ENCODE measurements at places on chromosomes 12 and 14.

DNA sequence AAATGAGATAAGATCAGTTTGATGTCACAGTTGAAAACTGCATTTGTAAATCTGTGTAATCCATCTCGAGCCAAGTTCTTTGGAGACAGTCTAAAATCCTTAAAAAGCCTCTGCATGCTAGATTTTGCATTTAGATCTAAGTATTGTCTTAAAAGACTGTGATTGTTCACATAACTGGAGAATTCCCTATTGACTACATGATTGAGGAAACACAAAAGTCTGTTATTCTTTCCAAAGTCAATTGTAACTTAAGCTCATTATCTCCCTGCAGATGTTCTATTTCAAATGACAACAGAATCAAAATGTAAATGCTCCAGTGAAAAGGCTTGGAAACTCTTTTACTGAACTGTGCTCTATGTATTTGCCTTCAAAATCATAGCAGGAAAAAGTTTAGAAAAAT, 77.8 kb downstream of the MYF5 start:
- no peak for DNase-seq

GRCh38 chr12:97567619-97568110, 105.1 kb downstream of the RMST start:
- no peak for DNase-seq

GRCh38 chr12:89472508-89472907, 52.1 kb downstream of the GALNT4 start:
- DNase-seq, result no peak

DNA sequence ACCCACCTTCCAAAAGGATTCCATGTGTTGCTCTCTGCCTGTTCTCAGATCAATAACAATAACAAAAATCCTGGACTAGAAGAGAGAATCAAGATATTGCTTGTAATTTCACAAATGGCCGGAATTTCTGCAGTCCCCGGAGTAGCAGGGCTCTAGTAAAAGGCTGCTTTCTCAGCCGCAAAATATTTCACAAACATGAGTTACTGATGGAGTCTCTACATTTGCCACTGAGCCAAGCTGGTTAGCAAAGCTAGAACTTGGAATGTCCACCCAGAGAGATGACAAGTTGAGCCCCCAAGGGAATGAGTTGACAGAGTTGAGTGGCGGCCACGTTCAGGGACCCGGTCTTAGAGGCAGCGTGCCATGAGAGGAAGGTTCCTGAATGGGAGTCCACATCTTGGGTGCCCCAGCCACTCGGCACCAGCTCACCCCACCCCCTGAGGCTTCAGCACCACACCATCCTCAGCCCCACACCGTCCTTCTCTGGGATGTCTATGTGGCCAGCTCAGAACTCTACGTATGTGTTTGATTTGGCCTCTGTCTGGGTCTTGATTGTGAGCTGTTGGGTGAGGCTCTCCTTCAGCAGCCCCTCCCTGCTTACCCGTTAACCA, 15.9 kb downstream of the FBLN5 start:
- DNase-seq, result no peak

- DNase-seq, result no peak
These were observed 2.9 kb upstream of the BDKRB1 start for GRCh38 chr14:96252999-96253539.
